ENCODE measurements at places on chromosomes 6 and 20.
A peak's percentile ranks its signal among the peaks of the same experiment; 100 is the strongest.

DNA sequence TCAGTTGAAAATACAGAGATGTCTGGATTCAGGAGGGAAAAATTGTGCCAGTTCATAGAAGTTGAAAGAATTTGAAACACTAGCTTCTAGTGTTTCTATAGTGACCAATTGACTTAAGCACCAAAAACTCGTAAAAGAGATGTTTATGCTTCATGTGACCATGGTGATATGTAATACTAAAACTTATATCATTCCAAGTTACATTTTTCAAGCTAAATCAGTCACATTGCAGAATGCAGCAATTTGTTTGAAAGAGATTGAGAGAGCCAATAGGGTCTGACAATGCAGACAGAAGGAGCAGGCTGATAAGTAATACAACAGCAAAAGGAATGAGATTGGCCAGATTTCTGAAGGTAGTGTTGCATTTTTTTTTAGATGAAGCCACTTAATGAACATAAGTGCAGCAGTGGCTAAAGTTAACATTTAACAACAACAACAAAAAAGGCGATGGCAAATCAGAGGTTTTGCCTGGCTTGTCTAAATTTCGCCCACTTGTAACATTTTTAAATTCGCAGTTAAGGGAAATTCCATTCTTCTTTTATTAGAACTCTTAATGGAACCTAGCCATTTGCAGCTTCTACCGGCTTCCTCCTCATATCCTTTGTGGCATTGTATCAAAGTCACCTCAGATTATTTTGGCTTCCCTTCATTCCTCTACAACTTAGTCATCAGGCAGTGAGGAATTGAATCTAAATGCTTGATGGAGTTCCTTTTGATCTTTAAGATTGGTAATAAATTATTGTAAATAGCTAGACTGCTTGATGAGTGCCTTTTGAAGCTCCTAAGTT, 484.0 kb upstream of the SOX4 start:
- no peak for DNase-seq

GRCh38 chr6:48188158-48188557, 77.2 kb upstream of the PTCHD4 start:
- DNase-seq = no peak

- no peak for DNase-seq
These were observed 135.7 kb downstream of the ALDH8A1 start for GRCh38 chr6:134814076-134814695.

- DNase-seq = peak; percentile 14
These were observed 125.7 kb upstream of the HDAC2 start for GRCh38 chr6:114096561-114097172.

- DNase-seq = no peak
These were observed 77.8 kb downstream of the ATG5 start for GRCh38 chr6:106247733-106248132.

All from activated CD4-positive, alpha-beta T cell treated with anti-CD3 and anti-CD28 coated beads for 48 hours (primary cell).